ENCODE measurements at places on chromosomes 5 and 9.

DNA sequence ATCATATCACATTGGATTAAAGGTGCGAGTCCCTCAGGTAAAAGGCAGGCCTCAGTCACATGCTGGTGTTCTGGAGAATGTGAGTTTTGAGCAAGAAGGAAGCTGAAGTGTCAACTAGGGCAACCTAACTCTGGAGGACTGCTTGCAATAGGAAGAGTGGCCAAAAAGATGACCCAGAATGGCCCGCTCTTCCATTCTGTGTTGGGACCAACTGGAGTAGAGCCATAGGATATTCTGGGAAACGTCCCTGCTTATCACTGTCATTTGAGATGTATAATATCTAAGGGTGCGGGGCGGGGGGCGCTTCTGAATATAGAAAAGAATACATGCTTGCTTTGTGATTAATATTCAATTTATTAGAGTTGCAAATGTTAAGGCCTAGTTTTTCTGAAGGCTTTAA is 7.1 kb upstream of the TRIM7 start:
- DNase-seq = no peak

GRCh38 chr9:113368348-113368981 is 8.3 kb downstream of the HDHD3 start:
- DNase-seq = no peak

DNA sequence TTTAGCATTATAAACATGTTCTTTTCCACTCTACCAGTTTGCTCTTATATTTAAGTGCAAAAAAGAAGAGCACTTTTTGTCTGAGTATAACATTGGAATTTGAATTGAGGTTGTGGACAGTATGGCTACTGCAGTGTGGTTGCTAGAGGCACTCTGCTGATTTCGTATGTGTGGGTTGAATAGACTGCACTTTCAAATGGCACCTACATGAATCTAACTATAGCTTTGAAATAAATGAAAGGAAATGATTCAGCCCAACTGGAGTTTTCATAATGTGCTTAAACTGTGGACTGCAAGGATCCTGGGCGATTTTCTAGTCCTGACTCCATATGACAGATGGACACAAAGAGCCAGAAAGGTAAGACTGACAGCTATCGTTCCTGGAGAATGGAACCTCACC is 657.6 kb upstream of the RIOK2 start:
- no peak for DNase-seq

DNA sequence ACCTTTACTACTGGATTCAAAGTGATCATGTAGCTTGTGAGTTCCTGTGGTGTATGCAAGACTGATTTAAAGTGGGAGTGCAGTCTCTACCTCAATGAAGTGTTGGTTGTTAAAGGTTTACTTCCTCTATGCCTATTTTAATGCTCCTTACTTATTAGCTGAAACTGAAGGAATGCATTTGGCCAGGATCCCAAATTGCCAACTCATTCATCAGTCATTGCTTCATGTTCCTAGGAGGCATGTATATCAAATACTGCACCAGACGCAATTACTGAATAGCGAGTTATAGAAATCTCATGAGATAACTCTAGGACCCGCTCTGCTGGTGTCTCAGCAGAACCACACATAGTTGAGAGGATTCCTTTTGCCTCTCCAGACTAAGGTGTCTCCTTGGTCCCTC is 143.0 kb upstream of the RPS23 start:
- DNase-seq = no peak

DNA sequence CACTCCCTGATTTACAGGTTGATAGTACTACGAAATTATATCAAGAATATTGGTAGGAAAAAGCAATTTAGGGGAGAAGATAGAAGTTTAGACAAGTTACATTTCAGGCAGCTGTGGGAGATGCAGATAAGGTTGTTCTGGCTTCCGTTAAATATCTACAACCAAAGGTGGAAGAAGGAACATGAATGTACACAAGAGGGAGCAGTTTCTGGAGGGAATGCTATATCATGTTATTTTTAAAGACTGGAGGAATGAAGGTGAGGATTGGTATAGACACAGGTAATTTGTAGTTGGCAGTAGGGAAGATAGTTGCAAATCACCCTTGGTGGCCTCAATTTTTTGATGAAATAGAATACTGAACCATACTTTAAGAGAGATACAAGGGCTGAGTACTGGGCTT is 187.3 kb upstream of the NMUR2 start:
- DNase-seq = no peak

DNA sequence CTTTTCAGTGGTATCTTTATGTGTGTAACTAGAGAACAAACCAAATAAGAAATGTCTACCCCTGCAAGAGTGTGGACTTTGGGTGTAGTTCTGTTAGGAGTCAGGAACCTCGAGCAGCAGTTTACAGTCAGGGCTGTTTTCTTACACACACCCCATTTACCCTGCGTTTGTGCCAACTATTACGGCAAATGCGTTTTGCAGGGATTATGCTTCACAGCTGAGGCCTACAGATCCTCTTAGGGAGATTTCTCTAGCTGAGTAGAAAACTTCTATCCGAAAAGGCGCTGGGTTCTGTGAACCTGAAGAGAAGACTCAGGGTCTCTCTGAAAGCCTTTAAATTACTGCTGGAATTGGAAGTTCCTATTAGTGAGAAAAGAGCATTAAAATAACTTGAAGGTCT is 51.4 kb downstream of the ACER2 start:
- no peak for DNase-seq

- DNase-seq = no peak
These were observed 501.0 kb downstream of the BNC2 start for GRCh38 chr9:16369427-16369826.

- no peak for DNase-seq
These were observed 710 bp upstream of the PIP5KL1 start for GRCh38 chr9:127931092-127931881.

GRCh38 chr9:94945197-94946144 is 219.0 kb downstream of the AOPEP start:
- DNase-seq = no peak

DNA sequence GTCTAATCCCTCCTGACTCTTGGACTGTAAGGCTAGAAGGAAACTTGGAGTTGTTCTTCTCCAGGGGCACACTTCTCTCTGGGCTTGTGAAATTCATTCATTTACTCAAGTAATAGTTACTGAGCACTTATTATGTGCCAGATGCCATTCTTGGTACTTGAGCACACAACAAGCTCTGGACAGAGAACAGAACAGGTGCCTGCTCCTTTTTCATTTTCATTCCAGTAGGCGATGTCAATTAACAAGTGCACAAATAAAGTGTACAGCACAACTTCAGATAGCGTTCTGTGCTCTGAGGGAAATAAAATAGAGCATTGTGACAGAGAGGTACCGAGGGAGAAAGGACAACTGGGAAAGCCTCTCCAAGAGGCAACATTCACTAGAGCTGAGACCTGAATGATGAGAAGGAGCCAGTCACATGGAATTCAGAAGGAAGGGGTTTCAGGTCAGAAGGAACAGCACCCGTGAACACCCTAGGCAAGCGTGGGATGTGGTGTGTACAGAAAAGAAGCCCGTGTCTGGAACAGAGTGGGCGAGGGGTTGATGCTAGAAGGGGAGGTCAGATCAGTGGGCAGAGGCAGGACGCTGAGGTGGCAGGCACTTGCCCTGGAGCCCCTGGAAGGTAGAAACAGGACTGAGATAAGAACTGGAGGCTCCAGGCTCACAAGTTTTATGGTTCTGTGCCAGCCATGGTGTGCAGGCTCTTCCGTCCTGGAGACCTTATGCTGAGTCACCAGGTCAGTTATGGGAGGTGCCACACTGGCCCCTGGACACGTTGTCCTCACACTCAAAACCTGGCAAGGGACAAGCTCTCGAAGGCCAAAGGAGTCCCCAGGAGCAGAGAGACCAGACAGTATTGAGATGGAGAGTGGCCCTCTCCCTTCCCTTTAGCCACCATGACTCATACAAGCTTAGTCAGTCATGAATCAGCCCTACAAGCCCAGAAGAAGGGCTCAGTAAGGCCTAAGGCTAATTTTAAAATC is 7.2 kb upstream of the ABLIM3 start:
- no peak for DNase-seq

DNA sequence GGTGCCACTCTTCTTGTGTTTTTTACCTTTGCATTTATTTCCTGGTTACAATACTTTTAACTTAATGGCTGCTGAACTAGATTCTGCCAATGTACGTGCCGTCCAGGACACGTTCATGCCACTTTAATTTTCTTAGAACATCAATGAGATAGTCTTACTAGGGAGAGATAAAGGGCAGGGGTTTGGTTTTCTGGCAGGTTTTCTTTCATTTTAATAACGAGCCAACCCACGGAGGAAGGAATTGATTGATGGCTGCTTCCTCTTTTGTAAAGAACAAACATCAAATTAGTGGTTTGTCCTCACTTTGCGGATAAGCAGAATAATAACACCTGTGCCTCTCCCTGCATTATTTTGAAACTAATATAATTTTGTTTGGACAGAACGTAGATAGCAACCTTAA is 135.7 kb downstream of the DOCK8 start:
- no peak for DNase-seq

GRCh38 chr5:136732751-136733150 is 367.4 kb upstream of the TRPC7 start:
- DNase-seq = no peak

- DNase-seq = no peak
These were observed 27.0 kb downstream of the GNAQ start for GRCh38 chr9:78004478-78005229.

- DNase-seq = no peak
These were observed 227.3 kb upstream of the GLRA1 start for GRCh38 chr5:152151940-152152339.

DNA sequence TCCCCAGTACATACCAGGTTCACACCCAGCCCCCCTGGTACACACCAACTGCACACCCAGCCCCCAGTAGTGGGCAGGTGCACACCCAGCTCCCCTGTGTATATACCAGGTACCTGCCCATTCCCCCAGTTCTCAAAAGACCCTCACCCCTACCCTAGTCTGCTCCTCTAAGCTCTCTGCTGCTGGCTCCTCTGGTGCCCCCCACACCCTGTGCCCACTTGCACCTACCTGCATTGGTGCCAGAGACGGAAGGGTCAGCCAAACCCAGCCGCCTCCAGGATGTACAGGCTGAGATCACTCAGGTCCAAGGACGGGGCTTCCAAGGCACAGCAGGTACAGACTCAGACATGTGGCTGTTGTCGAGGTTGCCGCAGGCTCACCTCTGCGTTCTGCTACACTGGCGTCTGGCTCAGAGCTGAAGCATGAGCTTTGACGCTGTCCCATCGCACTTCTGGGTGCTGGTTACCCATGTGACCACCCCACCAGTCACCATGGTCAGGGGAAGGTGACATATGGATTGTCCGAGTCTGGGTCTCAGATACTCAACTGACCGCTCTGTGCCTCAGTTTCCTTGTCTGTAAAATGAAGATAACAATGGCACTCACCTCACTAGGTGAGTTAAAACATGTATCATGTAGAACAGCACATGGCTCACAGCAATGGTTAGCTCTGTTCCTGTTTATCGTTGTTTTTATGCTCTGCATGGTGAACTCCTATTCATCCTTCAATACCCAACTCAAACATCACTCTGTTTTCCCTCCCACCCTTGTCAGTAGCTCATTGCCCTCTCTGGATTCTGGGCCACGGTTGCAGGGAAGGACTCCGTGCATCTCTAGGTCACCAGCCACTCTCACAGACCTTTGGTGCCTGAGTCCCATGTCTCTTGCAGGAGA is 45.3 kb upstream of the SUSD3 start:
- DNase-seq = no peak

GRCh38 chr9:84718476-84718875 is 48.9 kb downstream of the NTRK2 start:
- no peak for DNase-seq

GRCh38 chr5:30387974-30388632 is 805.4 kb upstream of the CDH6 start:
- no peak for DNase-seq

- DNase-seq = no peak
These were observed 99.2 kb downstream of the WDR70 start for GRCh38 chr5:37478121-37478894.

DNA sequence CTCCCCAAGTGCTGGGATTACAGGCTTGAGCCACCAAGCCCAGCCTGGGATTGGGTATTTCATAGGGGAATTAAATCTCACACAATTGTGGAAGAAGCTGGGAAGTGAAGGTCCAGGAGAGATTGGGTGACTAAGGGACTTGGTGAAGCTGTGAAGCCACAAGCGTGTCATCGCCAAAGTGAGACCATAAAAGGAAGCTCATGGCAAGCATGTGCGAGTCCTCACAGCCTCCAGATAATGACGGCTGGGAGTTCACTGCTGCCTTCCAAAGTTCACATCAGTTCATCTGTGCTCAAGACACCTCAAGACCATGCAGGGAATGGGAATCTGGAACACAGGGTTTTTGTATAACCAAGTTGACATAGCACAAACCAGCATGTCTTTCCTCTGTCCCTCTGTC is 210.6 kb downstream of the MARCHF11 start:
- no peak for DNase-seq

- no peak for DNase-seq
These were observed 106.6 kb downstream of the ADAMTS16 start for GRCh38 chr5:5246736-5247135.

DNA sequence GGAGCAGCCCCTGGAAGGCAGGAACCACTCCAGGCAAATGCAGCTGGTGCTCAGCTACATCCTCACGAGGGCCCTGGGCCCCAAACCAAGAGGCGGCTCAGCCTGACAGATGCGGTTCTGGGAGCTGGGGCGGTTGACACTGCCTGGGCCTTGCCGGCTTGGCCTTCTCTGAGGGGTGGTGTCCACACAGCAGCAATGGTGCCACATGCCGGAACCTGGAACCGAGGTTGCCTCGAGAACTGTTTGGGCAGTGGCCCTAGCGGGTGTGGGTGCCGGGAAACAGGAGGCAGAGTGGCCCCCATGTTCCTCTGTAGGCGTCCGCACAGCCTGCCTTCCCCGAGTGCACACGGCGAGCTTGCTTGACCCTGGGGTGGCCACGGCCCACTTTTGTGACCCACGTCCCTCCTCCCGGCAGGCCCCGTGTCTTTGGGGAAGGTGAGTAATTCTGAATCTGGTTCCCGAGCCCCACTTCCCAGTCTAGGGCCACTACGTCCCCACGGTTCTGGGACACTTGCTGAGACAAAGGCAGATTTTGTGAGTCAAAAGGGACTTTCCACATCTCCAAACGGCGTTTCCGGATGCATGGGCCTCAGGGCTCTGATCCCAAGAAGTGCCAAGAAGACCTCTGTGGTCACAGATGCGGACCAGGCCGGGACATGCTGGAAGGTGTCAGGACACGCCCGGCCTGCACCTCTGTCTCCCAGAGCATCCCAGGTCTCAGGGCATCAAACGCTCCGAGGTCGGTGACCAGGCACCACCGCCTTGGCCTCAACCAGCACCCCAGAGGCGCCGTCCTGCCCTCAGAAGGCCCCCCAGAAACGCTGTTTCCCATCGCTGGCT is 27.7 kb upstream of the SLC12A7 start:
- no peak for DNase-seq

- DNase-seq = no peak
These were observed 34.5 kb downstream of the TXNDC8 start for GRCh38 chr9:110303133-110303532.

DNA sequence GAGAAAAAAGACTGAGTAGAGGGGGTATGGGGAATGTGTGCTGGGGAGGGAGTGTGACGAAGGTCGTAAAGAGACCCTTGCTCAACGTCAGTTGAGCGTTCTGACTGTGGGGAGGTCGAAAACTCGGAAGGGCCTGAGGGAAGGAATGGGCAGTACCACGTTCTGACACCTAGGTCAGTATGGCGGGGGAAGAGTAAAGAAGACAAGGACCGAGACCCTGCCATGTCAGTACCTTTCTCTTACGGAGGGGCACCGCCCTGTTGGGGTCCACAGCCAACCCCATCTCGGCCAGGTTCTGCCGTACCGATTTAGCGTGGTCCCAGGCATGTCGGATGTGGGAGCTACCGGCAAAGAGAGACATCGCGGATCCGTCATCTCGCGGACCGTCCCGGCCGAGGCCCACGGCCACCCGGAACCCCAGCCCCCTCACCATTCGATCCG is 375 bp downstream of the NOP16 start:
- DNase-seq = no peak

- DNase-seq = no peak
These were observed 253.1 kb upstream of the EDIL3 start for GRCh38 chr5:84637662-84638375.
